ENCODE measurements at places on chromosomes 2 and 18.
A peak's percentile ranks its signal among the peaks of the same experiment; 100 is the strongest.

DNA sequence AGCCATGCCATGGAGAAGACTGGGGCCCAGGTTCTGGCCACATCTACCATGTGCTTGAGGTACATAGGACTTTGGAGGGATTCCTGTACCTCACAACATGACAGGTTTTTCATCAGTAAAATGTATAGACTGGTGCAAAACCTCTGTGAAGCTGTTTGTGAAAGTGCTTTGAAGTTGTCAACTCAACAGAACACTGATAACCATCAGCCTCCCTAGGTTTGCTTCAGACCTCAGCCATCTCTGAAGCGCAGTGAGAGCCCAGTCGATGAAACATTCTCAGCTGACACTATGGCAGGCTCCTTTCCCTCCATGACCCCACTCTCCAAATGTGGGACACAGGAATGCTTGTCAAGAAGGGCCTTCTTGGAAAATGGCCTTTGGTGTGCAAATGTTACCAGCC, 38.6 kb downstream of the STK25 start:
- DNase-seq, result no peak

DNA sequence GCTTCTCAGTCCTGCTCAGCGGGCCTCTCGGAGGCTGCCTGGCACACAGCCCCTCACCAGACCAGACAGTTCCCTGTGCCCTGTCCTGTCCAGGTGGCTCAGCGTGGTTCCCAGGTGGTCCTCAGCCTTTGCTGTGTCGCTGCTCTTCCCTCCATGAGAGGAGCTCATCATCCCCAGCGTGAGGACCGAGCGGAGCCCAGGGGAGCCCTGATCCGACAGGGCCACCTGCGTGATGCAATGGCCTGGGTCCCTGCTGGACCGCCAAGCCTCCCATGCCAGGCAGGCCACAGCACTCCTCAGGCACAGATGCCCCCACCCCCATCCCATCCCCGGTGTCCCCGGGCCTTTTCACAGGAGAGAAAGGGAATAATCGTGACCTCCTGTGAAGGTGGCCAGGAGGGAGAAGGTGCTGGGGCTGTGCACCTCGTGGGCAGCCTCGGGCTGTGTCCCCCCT, 4.3 kb downstream of the GPC1 start:
- DNase-seq, result no peak

- DNase-seq, result no peak
Observed at GRCh38 chr2:226818930-226819329, 16.9 kb upstream of the RHBDD1 start.

DNA sequence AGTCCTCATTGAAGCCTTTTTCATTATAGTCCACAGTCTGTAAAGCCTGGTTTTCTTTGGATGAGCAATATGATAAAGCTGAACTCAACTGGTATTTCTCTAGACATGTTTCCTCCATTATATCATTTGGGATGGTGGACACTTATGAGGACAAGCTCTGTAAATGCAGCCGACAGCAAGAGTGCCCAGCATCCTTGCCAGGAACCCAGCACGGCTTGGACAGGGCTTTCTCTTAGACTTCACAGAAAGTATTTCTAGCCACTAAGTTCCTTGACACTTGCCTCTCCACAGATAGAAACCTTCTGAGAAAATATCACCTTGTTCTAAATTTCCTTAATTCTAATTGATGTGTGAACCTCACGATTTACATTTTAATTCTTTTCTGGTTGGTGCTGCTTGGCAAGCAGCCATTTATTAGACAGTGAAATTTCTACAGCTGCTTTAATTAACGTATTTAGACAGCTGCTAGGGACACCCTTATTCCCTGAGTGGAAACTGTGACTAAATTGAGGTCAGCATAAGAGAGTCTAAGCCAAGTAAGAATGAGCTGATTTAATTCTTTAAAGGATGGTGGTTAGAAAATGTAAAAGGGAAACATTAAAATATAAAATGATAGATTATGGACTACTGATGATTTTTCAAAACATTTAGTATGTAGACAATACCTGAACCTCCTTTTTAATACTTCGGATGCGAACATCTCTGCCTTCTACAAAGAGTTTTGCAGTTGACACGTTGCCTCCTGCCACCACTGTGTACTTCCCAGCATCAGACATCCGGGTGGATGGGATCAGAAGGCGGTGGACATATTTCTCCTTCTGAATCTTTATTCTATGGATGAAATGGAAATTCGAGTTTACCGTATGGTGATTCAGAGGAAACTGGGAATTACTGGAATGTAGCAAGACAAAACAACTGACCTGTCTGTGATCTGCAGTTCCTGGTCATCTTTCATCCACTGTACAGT, 39.8 kb downstream of the TTN start:
- no peak for DNase-seq

GRCh38 chr2:134866498-134867099, 28.2 kb downstream of the ACMSD start:
- peak; percentile 84 for DNase-seq

DNA sequence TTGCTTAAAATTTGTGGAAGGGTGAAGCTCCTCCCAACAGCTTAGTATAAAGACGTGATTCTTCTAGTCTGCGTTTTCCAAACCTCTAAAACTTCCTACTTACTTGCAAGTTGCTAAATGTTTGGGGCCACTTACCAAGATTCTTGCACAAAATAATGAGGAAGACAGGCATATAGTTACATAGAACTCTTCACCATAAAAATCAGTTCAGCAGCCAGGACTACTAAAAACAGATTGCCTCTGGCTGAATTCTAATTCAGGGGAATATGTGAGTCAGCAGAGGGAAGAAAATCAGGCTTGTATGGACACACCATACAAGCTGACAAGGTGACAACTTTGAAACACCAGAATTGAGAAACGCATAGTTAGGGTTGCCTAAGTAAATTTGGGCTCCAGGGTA, 2.8 kb upstream of the PEX13 start:
- peak; percentile 89 for DNase-seq

- no peak for DNase-seq
Observed at GRCh38 chr18:62974928-62975675, 259.8 kb downstream of the PHLPP1 start.

DNA sequence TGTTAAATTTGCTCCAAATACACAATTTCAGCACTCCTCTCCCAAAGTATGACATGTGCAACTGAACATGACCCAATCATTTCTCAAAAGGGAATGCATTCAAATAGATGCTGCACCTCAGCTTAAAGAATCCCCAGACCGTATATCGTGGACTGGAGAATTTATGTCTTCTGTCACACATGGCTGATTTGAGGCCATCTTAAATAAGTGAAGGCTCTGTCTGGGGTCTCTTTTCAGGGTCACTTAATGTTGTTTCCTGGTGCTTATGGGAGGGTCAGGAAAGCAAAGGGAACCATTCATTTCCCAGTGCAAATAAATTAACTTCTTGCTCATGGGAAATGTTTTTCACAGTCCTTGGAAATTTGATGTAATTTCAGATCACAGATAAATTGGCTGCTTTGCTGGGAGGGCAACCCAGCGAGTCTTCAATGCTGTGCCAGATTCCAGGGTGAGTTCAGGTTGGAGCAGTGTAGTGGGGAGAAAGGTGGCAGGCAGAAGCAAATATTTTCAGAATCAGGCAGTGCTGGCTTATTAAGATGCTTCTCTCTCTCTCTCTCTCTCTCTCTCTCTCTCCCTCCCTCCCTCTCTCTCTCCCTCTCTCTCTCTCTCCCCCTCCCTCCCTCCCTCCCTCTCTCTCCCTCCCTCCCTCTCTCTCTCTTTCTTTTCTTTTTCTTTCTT, 34.3 kb downstream of the GATA6 start:
- DNase-seq, result no peak

GRCh38 chr2:241563031-241563507, 4.5 kb downstream of the BOK start:
- DNase-seq, result no peak

GRCh38 chr18:43563780-43564179, 286.5 kb upstream of the SYT4 start:
- DNase-seq, result peak; percentile 43

- no peak for DNase-seq
Observed at GRCh38 chr18:49018554-49019445, 68.0 kb upstream of the SMAD7 start.

DNA sequence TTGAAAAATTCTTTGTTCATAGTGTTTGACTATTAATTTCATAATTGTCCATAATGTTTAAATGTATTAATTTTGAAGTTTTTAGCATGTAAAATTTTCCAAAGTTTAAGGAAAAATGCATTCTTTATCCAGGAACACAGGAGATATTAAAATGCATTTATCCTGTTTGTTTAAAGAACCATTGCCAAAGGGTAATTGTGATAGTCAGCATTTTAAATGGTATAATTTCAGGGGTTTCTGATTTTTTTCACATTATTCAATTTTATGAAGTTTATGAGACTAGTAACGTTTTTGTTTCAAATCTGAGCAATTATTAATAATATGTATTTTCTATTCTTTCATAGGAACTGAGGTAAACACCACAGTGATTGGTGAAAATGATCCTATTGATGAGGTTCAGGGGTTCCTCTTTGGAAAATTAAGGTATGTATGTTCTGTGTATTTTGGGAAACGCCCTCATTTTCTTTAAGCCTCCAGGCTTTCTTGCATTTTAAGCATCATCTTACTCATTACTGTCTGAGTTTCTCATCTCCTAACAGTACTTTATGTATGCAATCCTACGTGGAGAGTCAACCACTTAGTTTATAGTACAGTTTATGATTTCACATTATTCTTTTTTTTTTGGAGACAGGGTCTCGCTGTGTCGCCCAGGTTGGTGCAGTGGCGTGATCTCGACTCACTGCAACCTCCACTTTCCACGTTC, 25.1 kb downstream of the UGGT1 start:
- no peak for DNase-seq

DNA sequence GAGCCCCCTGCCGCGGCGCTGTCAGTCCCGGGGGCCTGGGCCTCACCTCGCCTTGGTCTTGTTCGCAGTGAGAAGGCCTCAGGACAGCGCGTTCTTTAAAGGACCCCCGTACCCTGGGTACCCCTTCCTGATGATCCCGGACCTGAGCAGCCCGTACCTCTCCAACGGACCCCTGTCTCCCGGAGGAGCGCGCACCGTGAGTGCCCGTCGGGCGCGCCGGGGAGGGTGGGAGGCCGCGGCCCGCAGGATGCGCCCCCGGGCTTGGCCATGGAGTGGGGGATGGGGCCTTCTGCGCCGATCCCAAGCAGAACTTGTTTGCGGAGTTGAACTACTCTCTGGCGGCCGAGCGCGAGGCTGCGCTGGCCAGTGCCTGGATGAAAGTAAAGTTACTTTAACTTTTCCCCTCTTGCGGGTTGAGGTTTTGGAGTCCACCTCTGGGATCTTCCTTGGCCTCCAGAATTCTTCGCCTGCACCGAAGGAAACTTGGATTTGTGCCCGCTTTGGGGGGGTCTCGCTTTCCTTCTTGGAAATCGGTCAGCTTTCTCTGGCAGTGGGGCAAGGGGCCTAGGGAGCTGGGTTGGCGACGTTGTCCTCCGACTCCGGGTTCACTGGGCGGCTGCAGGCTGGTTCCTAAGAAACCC, 1.2 kb downstream of the TCF7L1 start:
- no peak for DNase-seq
